ENCODE measurements at places on chromosomes 3 and 15.
A peak's percentile ranks its signal among the peaks of the same experiment; 100 is the strongest.

DNA sequence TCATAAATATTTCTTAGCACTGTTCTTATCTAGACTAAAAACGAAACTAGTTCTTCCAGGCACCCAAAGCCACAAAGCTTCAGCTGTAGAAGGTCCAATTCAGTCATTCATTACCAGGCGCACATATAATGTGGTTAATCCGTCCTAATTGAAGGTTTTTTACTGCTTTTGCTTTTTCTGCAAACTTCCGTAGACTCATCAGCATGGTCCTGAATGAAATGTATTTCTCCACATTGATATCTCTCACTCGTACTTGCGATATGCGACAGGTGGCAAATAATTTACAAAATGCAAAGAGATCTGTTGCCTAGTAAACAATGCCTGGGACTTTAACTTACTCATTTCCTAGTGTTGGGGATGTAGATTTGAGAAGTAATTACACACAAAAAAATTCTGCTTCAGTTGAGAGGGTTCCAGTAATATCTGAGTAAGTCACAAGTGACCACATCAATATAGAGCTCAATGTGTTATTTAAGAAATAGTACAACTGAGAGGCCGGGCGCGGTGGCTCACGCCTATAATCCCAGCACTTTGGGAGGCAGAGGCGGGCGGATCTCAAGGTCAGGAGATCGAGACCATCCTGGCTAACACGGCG lies 75.0 kb upstream of the MBNL1 start:
- no peak for DNase-seq

GRCh38 chr15:92949604-92950249 lies 49.6 kb downstream of the CHD2 start:
- DNase-seq = no peak

DNA sequence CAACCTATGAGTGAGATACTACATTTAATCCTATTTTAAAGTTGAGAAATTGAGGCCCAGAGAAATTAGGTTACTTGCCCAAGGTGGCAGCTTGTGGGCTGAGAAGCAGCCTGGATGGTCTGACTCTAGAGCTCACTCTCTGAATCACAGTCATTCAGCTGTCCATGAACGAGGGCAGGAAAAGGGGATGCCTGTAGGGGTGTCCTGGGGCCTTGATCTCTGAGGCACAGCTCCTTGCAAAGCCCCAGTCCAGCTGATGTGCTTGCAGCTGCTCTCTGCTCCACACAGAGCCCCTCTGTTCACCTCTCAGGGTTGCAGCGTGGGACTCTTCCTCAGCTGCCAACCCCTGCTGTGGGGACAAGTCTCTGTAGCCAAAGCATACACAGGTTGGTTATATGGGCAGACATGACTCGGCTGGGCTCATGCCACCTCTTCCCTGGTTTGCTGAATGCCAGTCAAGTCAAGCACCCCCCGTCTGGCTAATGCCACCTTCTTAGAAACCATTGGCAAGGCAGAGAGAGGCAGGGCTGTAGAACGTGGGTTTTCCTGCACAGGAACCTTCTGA lies 56.8 kb downstream of the GASK1A start:
- no peak for DNase-seq

GRCh38 chr15:57897870-57898269 lies 167.6 kb downstream of the ALDH1A2 start:
- DNase-seq = no peak

- DNase-seq = no peak
These were observed 246.7 kb downstream of the LPP start for GRCh38 chr3:188400494-188401243.

- no peak for DNase-seq
These were observed 144.6 kb upstream of the MEF2A start for GRCh38 chr15:99421172-99421656.

DNA sequence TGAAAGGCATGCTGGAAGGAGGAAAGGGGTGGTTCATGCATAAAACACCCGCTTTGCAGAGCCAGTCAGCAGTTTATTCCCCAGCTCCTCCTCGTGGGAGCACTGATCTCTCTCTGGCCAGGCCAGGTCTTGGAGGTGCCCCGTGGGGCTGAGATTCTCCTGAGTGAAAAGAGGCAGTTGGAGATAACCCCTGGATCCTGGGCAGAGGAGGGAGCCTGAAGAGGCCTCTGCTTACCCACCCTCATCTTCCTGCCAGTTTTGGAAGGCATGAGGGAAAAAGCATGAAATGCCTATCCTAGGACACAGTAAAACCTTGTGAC lies 108.3 kb downstream of the SEMA5B start:
- DNase-seq = no peak

GRCh38 chr3:43736558-43737440 lies 46.1 kb downstream of the ABHD5 start:
- DNase-seq = peak; percentile 23

DNA sequence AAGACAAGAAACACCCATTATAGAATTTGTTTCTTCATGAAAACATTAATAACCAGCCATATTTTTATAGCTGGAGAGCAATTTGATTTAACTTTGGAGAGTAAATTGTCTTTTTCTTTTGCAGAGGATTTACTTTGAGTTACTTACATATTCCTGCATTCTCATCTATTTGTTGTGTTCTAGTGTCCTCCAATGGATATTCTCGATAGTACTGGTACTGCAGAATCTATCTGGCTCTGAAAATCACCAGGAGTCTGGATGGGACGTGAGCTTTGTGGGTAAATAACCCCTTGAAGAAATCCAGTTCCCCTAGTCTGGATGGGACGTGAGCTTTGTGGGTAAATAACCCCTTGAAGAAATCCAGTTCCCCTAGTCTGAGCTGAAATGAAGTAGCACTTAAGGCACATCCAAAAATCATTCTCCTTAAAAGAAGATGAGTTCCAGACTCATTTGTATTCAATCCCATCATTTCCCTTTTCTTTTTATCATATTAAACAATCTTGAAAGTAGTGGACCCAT lies 294.1 kb upstream of the UBE2E2 start:
- no peak for DNase-seq

DNA sequence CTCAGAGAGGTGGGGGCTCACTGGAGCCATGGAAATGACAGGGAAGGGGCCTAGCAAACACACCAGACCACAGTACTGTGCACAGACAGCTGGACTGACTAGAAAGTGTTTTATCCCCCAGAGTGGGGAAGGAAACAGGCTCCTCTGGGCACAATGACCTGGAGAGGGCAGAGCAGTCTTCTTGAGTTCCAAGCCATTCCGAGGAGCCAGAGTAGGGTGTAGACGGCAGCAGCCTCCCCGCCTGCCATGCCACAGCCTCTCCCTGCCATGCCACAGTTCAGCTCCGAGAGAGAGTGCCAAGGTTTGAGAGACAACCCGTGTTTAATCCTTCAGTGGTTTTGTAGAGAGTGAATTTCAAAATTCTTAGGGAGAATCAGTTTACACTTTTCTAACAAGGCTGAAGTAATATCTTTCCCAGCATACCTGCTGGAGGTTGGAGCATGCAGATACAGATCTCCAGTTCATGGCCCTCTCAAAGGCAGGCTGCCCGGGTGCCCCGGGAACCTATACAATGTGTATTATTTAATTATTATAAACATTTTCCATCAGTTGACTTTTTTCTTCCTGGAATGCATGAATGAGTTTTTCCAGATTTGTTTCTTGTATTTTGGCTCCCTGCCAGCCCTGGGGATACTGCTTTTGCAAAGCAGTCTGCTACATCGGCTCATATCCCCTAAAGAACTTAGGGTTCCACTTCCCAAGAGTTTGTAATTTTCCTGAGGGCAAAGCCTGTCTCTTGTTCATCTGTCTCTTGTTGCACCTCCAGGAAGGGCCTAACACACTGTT lies 3.2 kb downstream of the PODXL2 start:
- peak; percentile 25 for DNase-seq

DNA sequence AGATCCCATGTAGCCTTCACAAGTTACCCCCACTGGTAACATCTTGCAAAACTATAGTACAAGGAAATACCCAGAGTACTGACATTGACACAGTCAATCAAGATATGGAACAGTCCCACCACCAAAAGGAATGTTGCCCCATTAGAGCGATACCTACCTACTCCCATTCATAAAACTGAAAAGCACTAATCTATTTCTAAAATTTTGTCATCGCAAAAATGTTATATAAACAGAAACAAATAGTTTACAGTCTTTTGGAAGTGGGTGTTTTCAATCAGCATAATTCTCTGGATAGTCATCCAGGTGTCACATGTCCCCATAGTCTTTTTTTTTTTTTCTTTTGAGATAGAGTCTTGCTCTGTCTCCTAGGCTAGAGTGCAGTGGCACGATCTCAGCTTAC lies 156.9 kb upstream of the AGTR1 start:
- DNase-seq = no peak

GRCh38 chr3:132090921-132091320 lies 56.1 kb upstream of the CPNE4 start:
- DNase-seq = peak; percentile 32

GRCh38 chr3:72009851-72010443 lies 225.0 kb upstream of the PROK2 start:
- peak; percentile 65 for DNase-seq

- DNase-seq = peak; percentile 52
These were observed 202.3 kb upstream of the PROK2 start for GRCh38 chr3:71987089-71987735.

GRCh38 chr3:182683858-182684257 lies 109.4 kb upstream of the ATP11B start:
- DNase-seq = no peak

GRCh38 chr3:21517184-21517583 lies 233.8 kb downstream of the ZNF385D start:
- DNase-seq = no peak

DNA sequence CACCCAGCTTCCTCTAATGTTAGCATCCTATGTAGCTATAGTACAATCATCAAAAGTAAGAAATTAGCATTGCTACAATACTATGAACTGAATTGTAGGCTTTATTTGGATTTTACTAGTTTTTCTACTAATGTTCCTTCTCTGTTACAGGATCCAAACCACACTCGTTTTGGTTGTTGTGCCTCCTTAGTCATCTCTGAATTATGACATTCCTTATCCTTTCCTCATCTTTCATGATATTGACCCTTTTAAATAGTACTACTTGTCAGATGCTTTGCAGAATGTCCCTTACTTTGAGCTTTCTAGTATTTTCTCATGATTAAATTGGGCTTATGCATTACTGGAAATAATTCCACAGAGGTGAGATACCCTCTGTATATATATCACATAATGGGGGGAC lies 265.4 kb downstream of the VPS13C start:
- DNase-seq = peak; percentile 32

GRCh38 chr3:15355086-15355485 lies 22.7 kb upstream of the SH3BP5 start:
- DNase-seq = no peak

- DNase-seq = peak; percentile 8
These were observed 8.1 kb downstream of the DCLK3 start for GRCh38 chr3:36756269-36756668.

GRCh38 chr15:59906046-59906445 lies 98.1 kb upstream of the FOXB1 start:
- DNase-seq = no peak

GRCh38 chr15:31238906-31239305 lies 87.7 kb upstream of the KLF13 start:
- DNase-seq = no peak

DNA sequence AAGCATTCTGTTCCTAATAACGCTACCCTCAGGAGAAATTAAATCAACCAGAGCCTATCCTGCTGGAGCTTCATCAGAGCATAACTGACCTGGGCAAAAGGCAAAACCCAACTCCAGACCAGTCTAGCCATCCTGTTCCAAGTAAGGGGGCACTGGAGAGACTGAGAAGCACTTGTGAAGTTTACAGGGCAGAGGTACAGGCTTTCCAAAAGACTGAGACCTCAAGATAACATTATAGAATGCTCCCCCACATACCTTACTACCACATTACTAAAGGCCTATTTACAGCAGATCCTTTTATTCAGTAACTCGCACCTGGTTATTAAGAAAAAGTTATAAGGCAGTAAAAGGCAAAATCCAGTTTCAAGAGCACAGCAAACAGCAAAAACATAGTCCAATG lies 35.5 kb downstream of the RFX7 start:
- DNase-seq = no peak

DNA sequence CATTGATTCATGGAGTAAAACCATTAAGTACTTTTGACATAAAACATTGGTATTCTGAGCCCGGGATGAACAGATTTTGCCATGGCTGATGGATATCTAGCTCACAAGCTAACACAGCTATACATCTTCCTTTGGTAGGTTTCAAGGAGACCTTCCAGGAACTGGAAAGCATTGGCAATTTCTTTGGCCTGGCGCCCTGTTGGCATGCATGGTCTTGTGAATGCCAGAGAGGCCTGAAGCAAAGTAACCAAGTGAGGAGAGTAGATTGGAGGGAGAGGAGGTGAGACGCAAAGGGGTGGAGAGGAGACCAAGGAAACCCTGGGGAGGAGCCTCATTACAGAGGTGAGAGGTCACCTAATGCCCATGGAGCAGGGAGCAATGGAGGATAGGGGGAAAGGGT lies 67.2 kb downstream of the SQOR start:
- DNase-seq = no peak

DNA sequence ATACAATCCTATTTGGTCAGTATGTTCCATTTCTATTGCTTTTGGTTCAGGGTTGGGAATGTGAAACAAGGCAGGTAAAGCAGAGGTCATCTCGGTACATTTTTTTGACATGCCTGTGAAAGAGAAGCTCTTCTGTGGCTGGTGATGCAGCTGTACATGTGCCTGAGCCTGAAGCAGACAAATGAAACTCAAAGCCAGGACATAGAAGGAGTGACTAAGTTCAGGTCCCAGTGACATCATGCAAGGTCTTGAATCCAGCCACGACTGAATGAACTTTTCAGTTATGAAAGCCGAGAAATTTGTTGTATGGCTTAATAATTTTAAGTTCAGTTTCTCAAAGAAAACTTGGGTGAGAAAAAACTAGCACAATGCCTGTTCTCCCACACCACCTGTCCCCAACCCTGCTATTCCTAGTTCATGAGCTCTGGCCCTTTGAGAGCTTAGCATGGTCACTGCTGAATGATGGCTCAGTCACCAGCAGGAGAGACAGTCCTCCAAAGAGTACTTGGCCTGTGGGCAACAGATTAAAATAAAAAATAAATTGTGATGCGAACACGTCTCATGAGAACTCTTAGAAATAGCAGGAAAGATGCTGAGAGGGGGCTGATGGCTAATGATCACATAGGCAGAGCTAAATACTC lies 600.2 kb upstream of the GRM7 start:
- DNase-seq = no peak

DNA sequence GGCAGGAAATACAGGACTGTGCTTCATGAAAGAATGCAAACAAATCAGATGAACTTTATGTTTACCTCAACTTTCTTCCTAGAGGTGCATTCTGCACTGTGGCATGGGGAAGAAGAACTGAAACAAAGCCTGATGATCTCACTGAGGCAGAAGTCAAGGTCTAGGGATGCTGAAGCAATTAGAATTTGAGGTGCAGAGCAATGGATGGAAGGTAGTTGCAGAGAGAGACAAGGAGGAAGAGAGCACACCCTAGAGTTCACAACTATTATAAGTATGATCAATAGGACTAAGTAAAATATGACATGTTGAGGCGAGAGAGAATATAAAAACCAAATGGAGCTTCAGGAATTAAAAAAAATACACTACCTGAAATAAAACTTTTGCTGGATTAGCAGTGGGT lies 420.1 kb downstream of the EDEM1 start:
- DNase-seq = no peak

GRCh38 chr3:125587039-125587648 lies 8.2 kb downstream of the OSBPL11 start:
- DNase-seq = peak; percentile 17

Data from GM23248 (cell line).